Right atrium auricular region (tissue), 2 donors: ENCODE measurements at places on chromosomes 5 and 9. TPM values are rescaled to one million over a fixed set of nuclear protein-coding genes. Genes with fewer than 3 reads are reported as not detected.
A peak's percentile ranks its signal among the peaks of the same experiment; 100 is the strongest.

- H3K27ac ChIP-seq, result no peak overlapping the region
- H3K27me3 ChIP-seq, result no peaks in the 10 kb centered on the region
- no peak for DNase-seq
- H3K4me3 ChIP-seq, result no peak overlapping the region
- H3K4me1 ChIP-seq, result no peaks in the 10 kb centered on the region
- H3K36me3 ChIP-seq, result no peaks in the 10 kb centered on the region
These were observed 126.4 kb downstream of the LPAR1 start for GRCh38 chr9:110911659-110912418.

DNA sequence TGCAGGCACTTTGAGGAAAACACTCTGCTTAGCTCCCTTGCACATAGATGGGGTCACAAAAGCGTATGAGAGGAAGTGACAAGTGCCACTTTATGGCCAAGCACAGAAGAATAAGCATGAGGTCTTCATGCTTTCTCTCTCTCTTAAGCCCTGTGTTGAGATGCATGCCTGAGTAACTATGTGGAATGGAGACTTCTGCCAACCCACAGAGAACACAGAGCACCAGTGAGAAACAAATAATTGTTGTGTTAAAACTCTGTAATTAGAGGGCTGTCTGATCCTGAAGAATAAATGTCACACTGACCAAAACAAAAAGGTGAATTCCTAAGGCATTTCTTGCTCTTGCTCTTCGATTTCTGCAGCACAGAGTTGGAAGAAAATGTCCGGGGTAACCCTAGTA is 488.5 kb downstream of the CTNND2 start:
- DNase-seq, result no peak
- H3K36me3 ChIP-seq, result no peaks in the 10 kb centered on the region
- no peak overlapping the region for H3K27ac ChIP-seq
- no peaks in the 10 kb centered on the region for H3K27me3 ChIP-seq

- no peak overlapping the region for H3K27ac ChIP-seq
- no peaks in the 10 kb centered on the region for H3K4me1 ChIP-seq
- no peak for DNase-seq
- H3K4me3 ChIP-seq, result no peak overlapping the region
These were observed 219.3 kb downstream of the PBX3 start for GRCh38 chr9:125966466-125966865.

NR2F1-AS1 gene
- 11.0 TPM for total RNA-seq

GRCh38 chr9:34419716-34420504 is 38.5 kb downstream of the FAM219A start:
- DNase-seq, result no peak
- H3K4me1 ChIP-seq, result peaks cover 12% of the 10 kb centered on the region

- no peak overlapping the region for H3K4me3 ChIP-seq
- peak overlapping the region; percentile 93 for H3K27ac ChIP-seq
- peaks cover 27% of the 10 kb centered on the region for H3K4me1 ChIP-seq
- H3K36me3 ChIP-seq, result no peaks in the 10 kb centered on the region
- no peaks in the 10 kb centered on the region for H3K27me3 ChIP-seq
These were observed 506.6 kb upstream of the MPDZ start for GRCh38 chr9:13786131-13786530.

MFAP3 gene
- 34.3 TPM for total RNA-seq

DNA sequence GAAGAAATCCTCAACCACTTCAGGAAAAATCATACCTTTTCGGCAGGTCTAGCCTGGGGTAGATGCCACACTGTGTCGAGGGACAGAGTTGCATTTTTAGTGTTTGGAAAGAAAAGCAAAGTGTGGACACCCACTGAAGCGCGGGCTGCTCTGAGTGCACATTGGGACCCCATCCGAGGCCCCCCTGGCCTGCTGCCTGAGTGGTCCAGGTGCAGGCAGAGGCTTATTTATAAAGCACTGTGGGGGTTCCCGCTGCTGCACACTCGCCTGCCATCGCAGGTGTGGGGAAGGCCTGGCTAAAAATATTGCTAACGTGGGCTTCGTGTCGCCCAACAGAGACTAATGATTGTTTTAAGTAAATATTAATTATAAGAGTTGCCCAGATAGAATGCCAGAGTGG is 119.4 kb downstream of the CRB2 start:
- no peak overlapping the region for H3K4me3 ChIP-seq
- H3K27me3 ChIP-seq, result no peaks in the 10 kb centered on the region
- no peak for DNase-seq

- H3K36me3 ChIP-seq, result no peaks in the 10 kb centered on the region
- DNase-seq, result peak; percentile 77
- no peaks in the 10 kb centered on the region for H3K4me1 ChIP-seq
- H3K4me3 ChIP-seq, result peak overlapping the region; percentile 44
- H3K27ac ChIP-seq, result peak overlapping the region; percentile 93
These were observed 9.9 kb upstream of the CXXC5 start for GRCh38 chr5:139638090-139638735.

DNA sequence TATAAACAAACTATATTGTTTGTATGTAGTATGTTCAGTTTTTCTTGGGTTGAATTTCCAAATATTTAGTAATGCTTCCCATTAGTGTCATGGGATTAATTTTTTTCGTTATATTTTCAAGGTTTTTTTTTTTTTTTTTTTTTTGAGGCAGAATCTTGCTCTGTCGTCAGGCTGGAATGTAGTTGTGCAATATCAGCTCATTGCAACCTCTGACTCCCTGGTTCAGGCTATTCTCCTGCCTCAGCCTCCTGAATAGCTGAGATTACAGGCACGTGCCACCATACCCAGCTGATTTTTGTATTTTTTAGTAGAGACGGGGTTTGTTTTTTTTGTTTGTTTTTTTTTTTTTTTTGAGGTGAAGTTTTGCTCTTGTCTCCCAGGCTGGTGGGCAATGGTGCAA is 10.6 kb downstream of the DDX46 start:
- H3K36me3 ChIP-seq, result peaks cover 95% of the 10 kb centered on the region
- no peaks in the 10 kb centered on the region for H3K27me3 ChIP-seq
- H3K27ac ChIP-seq, result no peak overlapping the region
- no peak overlapping the region for H3K4me3 ChIP-seq

SV2C gene
- 0.04 TPM for total RNA-seq

DNA sequence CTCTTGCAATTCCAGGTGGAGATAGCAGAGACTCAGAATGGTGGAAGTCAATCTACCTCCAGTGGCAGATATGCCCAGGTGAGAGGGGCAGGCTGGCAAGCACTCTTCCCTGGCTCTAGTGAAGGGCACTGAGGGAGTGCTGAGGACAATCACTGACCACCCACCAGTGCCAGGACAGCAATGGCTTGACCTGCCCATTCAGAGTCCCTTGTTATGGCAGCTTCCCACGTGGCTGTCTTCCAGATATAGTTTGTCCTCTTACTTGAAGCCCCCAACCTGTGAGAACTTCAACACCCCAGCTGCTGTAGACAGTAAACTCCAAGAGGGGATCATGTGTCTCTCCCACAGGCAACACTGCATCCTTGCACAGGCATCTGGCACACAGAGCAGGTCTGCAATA is 104.7 kb downstream of the LHFPL2 start:
- H3K27ac ChIP-seq, result peak overlapping the region; percentile 5
- DNase-seq, result peak; percentile 53
- H3K27me3 ChIP-seq, result no peaks in the 10 kb centered on the region
- no peaks in the 10 kb centered on the region for H3K36me3 ChIP-seq

- H3K27me3 ChIP-seq, result no peaks in the 10 kb centered on the region
- H3K4me3 ChIP-seq, result no peak overlapping the region
- no peaks in the 10 kb centered on the region for H3K4me1 ChIP-seq
- DNase-seq, result no peak
These were observed 80.3 kb downstream of the S1PR3 start for GRCh38 chr9:89071591-89071990.

DNA sequence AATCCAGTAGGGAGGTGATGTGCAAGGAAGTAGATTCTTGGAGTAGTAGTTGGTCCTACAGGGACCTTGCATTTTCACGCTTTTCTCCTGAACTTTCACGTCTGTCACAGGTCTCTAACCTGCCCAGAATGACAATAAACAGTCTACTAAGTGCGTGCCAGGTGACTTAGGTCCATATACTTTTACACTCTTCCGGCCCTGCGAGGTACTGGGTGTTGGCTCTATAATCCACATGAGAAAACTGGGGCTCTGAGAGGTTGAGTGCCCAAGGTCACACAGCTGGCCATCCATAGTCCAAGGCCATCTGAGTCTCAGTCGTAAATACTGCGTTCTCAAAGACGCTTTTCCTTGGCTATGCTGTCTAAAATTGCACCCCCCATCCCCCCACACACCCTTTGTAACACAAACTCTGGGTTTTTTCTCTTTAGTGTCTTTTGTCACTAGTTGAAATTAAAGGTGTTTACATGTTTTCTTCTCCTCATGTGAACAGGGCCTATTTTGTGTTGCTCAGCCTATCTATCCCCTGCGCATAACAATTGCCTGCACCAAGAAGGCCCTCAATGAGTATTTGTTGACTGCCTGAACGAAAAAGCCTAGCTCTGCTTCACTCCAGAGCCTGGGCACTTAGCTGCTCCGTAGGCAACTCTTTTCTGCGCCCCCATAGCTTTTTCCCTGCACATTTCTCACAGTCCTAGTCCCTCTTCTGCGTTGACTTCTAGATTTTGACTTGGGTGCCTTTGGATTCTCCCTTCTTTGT is 943 bp downstream of the SFXN1 start:
- no peaks in the 10 kb centered on the region for H3K4me1 ChIP-seq
- peak overlapping the region; percentile 88 for H3K27ac ChIP-seq
- H3K4me3 ChIP-seq, result peak overlapping the region; percentile 89
- no peaks in the 10 kb centered on the region for H3K36me3 ChIP-seq
- DNase-seq, result no peak

GRCh38 chr5:76626738-76627137 is 3.5 kb upstream of the F2RL2 start:
- no peak overlapping the region for H3K27ac ChIP-seq
- H3K4me1 ChIP-seq, result peaks cover 4% of the 10 kb centered on the region
- H3K36me3 ChIP-seq, result no peaks in the 10 kb centered on the region

- DNase-seq, result no peak
- H3K27ac ChIP-seq, result peak overlapping the region; percentile 97
- H3K4me3 ChIP-seq, result peak overlapping the region; percentile 59
- no peaks in the 10 kb centered on the region for H3K27me3 ChIP-seq
These were observed 20.3 kb downstream of the ANXA2R start for GRCh38 chr5:43019614-43020398.

DNA sequence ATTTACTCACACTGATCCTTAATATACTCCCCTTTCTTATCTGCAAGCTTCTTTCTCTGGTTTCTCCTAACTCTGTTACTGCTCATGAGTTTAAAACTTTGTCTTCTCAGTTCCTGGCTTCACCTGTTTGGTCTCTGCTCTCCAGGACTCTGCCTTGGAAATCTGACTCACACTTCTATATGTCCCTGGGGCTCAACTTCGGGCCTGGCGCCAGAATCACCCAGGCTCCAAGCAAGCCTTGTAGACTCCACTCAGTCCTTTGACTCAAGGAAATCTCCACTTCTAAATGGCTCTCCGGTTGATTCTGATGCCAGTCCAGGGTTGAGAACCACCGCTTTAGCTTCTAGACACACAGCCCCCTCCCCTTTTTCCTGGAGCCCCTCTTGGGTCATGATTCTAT is 57.8 kb downstream of the TMC1 start:
- no peak overlapping the region for H3K4me3 ChIP-seq
- no peaks in the 10 kb centered on the region for H3K4me1 ChIP-seq
- DNase-seq, result peak; percentile 60
- peak overlapping the region; percentile 58 for H3K27ac ChIP-seq
- H3K27me3 ChIP-seq, result no peaks in the 10 kb centered on the region

GRCh38 chr5:59178071-59178470 is 595.2 kb downstream of the RAB3C start:
- no peaks in the 10 kb centered on the region for H3K36me3 ChIP-seq
- H3K4me1 ChIP-seq, result no peaks in the 10 kb centered on the region
- no peak overlapping the region for H3K4me3 ChIP-seq

DNA sequence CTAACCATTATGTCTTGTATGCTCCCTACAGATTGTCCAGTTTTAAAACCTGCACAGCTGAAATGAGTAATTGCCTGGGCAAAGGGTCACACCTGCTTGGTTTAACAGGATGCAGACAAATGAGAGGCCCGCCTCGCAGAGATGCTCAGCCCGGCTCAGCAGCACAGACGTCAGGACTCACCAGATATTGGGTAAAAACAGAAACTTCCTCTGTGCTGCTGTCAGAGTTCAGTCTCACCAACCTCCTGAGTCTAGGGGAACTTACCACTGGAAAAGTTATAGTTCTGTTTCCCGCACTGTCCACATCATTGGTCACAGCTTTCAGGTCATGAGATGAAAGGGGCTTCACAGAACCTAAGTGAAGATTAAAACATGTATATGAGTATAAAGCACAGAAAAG is 152.5 kb downstream of the ESM1 start:
- no peaks in the 10 kb centered on the region for H3K27me3 ChIP-seq
- H3K36me3 ChIP-seq, result no peaks in the 10 kb centered on the region
- H3K4me1 ChIP-seq, result no peaks in the 10 kb centered on the region
- DNase-seq, result no peak

PCDHA7 gene
- not detected for total RNA-seq

UBE2QL1 gene
- total RNA-seq, result 10.8 TPM

GRCh38 chr9:90722071-90722470 is 79.4 kb upstream of the DIRAS2 start:
- H3K4me1 ChIP-seq, result no peaks in the 10 kb centered on the region
- H3K27ac ChIP-seq, result no peak overlapping the region
- no peak overlapping the region for H3K4me3 ChIP-seq
- DNase-seq, result no peak

DNA sequence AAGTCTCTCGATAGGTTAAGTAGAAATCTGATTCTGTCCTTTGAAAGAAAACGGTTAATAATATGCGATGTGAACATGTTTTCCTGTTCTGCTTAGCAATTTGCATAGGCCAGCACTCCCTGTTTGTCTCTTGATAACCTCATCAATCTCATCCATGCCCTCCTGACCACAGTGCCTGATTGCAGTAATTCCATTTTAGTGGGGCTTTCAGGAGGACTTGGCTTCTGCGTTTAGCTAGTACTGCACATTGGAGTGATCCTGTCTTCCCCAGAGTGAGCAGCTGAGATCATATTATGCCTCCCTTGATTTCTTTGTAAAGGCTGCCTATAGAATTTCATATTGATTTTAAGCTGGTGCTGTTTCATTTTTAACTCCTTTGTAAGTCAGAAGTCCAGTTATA is 335.9 kb upstream of the ISL1 start:
- DNase-seq, result no peak
- no peak overlapping the region for H3K27ac ChIP-seq
- H3K36me3 ChIP-seq, result no peaks in the 10 kb centered on the region
- H3K27me3 ChIP-seq, result no peaks in the 10 kb centered on the region
- H3K4me1 ChIP-seq, result no peaks in the 10 kb centered on the region

RAPGEF6 gene
- 14.0 TPM for total RNA-seq

EIF4E1B gene
- total RNA-seq, result not detected
